ENCODE measurements at places on chromosomes 4 and X. TPM values are rescaled to one million over a fixed set of nuclear protein-coding genes. Genes with fewer than 3 reads are reported as not detected.

The RBM46 gene
- total RNA-seq: not detected

The SPANXA2 gene
- not detected for total RNA-seq

The DGKQ gene
- total RNA-seq: 19.6 TPM

The LAMP2 gene
- total RNA-seq: 142 TPM

GRCh38 chr4:9898596-9899305 lies 117.3 kb downstream of the DRD5 start:
- DNase-seq: no peak
